ENCODE measurements at places on chromosomes 6 and 20. TPM values are rescaled to one million over a fixed set of nuclear protein-coding genes. Genes with fewer than 3 reads are reported as not detected.

Gene PLCB1
- total RNA-seq: 3.8 TPM

- no peaks in the 10 kb centered on the region for H3K27me3 ChIP-seq
- no peak overlapping the region for H3K27ac ChIP-seq
- no peak overlapping the region for H3K4me3 ChIP-seq
- H3K4me1 ChIP-seq: no peaks in the 10 kb centered on the region
- no peak for DNase-seq
Observed at GRCh38 chr6:169296170-169296569, 42.5 kb upstream of the THBS2 start.

Gene LKAAEAR1
- total RNA-seq: 0.30 TPM

- no peak for DNase-seq
- no peaks in the 10 kb centered on the region for H3K27me3 ChIP-seq
- H3K4me1 ChIP-seq: no peaks in the 10 kb centered on the region
- H3K4me3 ChIP-seq: no peak overlapping the region
- H3K27ac ChIP-seq: no peak overlapping the region
Observed at GRCh38 chr6:130968476-130968875, 94.6 kb downstream of the EPB41L2 start.

Gene RAET1L
- not detected for total RNA-seq

Gene MTO1
- 48.0 TPM for total RNA-seq

Gene ULBP2
- total RNA-seq: 1.8 TPM

Gene KCNQ2
- total RNA-seq: not detected

DNA sequence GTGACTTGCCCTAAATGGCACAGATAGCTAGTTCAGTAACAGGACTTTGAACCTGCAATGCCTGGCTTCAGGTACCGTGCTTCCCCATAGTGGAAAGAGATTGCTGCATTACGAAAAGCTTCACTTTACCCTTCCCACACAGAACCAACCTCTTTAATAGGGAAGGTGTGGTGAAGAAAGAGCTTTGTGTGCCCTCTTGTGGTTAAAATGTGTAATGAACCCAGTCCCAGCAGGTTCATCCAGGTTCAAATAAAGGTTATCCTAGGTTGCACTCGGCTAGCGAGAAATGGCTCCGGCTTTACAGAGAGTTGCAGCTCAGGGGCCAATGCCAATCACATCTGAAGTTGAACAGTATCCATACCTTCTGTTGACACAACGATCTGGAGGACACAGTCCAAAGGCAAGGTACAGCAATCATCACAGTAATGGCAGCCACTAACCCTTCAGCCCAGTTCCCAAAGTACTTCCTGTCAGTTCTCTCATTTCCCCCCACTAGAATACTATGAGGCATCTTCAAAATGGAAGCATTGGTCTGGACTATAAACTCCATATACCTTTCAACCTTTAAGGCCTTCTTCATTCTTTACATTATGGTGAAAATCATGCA is 3.0 kb downstream of the DEFB115 start:
- DNase-seq: no peak
- no peaks in the 10 kb centered on the region for H3K4me1 ChIP-seq
- H3K27ac ChIP-seq: no peak overlapping the region
- no peaks in the 10 kb centered on the region for H3K27me3 ChIP-seq

DNA sequence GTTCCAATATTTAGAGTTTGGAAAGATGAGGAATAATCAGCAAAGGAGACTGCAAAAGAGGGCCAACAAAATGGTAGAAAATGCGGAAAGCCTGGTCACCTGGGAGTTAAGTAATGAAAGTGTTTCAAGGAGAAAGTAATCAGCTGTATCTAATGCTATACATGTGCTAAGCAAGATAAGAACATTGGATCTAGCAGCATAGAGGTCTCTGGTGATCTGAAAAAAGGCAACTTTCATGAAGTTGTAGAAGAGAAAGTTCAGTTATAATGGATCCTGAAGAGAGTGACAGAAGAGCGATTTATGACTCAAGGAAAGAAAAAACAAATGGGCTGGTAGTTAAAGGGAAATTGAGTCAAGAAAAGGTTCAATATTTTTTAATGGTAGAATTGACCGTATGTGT is 4.6 kb upstream of the RSPH3 start:
- H3K36me3 ChIP-seq: no peaks in the 10 kb centered on the region
- no peak overlapping the region for H3K4me3 ChIP-seq
- peaks cover 11% of the 10 kb centered on the region for H3K4me1 ChIP-seq
- no peak for DNase-seq
- no peak overlapping the region for H3K27ac ChIP-seq

Measured in CD4-positive, alpha-beta T cell (primary cell).